ENCODE measurements at places on chromosomes 6 and 20.

DNA sequence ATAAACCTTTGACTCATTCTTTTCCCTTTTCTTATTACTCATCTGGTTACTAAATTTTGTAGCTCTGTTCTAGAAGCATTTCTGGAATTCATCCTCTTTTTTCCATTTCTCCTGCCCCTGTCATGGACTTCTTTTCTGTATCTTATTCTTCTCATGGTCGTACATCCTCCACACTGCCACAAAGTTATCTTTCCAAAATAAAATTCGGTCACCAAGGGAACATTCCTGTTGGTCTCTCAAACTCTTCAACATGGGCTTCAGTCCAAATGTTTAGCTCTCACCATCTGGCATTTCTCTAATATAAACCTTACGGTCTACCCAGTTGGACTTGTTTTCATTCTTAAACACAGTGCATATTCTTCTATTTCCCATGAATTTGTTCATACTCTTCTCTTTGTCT, 428.8 kb upstream of the ID4 start:
- no peak for DNase-seq

GRCh38 chr20:58102261-58102660, 126.2 kb downstream of the ANKRD60 start:
- no peak for DNase-seq

GRCh38 chr6:144597511-144597910, 312.4 kb downstream of the UTRN start:
- DNase-seq = no peak

GRCh38 chr6:24583463-24584381, 62.3 kb downstream of the KIAA0319 start:
- no peak for DNase-seq

- no peak for DNase-seq
These were observed 67.8 kb upstream of the ANKEF1 start for GRCh38 chr20:9966966-9967365.

DNA sequence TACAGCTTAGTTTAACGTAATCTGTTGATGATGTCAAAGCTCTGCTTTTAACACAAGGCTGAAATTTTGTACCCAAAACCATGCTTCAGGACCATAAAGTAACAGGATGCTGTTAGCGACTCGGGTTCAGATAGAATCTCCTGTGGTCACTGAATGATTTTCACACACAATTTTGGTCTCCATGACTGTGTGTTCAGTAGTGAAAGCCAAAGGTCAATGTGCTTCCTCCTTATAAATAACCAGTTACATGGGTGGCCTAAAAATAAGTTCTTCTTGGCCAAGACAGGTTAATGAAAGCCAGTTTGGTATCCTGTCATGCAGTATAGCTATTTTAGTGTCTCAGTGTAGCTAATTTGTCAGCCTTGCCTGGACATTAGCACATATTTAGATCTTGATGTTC, 19.1 kb upstream of the LOC128125822 start:
- DNase-seq = no peak

GRCh38 chr6:100996409-100996808, 115.3 kb upstream of the ASCC3 start:
- DNase-seq = no peak

DNA sequence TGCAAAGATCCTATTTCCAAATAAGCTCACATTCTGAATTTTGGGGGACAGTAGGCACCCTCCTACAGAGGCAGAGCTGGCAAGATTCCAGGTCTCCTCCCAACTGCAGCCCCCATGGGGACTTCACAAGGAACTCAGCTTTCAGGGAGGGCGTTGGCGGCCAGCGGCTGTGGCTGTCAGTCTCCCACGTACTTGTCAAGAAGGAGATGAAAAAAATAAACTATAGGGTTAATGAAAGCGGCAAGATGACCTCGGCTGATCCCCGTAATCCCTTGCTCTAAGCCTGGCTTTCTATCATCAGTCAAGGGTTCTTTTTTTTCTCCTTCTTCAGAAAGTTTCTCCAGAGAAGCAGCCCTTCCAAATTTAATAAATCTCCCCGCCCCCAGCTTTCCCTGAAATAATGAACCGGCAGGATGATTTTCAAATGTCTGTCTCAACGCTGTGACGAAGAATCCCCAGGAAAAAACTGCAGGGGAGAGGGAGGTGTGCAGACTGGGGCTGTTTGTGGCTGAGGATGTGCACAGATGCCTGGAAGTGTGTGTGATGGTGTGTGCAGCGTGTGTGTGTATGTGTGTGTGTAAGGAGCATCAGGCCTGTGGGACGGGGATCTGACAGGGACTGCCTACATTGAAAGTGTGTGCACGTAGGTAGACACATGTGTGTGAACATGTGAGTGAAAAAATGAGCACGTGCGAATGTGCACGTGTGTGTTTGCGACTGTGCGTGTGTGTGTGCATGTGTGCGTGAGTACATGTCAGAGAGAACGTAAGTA, 78.7 kb downstream of the SLC2A10 start:
- DNase-seq = peak; percentile 68

DNA sequence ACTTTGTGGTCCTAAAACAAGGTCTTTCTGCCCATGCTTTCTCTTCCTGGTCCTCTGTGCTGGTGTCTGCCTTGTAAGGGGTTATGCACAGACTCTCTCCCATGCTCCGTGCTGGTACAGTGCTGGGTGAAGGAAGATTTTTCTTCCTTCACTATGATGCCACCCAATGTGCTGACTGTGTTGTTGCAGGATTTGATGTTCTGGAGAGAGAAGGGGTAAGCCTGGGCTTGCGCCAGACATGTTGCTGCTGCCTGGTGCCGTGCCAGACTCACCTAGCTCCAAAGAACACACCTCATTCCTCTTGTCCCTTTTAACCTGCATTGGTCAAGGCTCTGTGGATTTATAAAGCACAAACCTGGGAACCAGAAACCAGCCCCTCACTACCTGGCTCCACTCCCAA, 28.4 kb upstream of the ARMH2 start:
- DNase-seq = no peak

DNA sequence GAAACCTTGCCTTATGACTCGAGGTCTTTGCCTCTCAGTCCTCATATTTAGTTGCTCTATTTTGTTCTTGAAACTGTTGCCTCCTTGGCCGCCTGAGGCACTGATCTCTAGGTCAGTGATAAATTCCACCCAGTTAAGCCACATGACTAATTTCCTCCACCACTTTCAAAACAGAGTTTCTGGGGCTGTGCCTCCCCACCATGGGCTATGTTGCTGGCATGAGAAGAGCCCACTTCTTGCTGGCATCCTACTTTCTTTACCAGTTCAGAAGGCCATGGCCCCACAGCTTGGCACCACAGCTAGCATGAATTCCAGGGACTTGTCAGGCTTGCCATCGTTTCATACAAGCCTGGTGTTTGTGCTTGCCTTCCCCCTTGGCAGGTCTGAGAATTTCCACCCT, 361.4 kb upstream of the JAG1 start:
- no peak for DNase-seq

GRCh38 chr20:49918446-49918845, 3.1 kb upstream of the SPATA2 start:
- DNase-seq = no peak

DNA sequence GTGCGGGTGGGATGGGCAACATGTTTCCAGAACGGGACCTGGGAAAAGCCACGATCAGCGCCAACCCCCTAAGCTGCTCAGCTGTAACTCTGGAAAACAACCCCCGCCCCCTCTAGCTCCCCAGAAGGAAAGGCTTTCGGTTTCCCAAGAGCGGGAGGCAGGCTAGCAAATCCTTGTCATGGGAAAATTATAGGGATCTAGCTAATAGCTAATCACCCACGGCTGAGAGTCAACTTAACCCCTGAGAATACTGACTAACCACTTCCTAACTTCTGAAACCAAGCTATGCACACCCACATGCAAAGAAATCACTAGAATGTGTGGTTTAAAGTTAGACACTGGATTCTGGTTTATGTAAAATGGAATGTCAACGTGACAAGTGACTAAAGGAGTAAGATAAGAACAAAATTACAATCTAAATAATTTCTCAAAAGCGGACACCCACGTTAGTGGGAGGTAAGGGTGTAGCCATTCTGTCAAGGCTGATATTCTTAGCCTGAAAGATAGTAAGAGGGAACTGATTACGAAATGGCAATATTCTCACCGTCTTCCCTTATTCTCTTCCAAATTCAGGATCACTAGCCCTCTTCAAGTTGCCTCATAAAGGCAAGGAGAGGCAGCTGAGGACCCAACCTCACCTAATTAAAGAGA, 20.1 kb downstream of the JAG1 start:
- no peak for DNase-seq

DNA sequence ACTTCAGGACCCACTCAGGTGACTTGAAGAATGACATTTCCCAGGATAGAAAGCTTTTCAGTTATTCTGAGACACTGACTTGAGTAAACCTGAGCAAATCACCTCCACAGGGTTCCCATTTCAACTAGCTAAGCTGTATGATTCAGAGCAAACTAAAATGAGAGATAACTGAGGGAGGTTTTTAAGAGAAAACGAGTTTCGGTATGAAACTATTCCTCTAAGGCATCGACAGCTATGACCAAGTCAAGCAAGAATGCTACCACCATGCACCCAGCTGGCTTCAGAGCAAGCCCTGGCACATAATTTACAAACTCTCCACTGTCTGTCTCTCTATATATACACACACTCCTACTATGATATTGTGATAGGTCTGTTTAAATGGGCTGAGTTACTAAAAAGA, 75.4 kb downstream of the PERP start:
- DNase-seq = no peak

DNA sequence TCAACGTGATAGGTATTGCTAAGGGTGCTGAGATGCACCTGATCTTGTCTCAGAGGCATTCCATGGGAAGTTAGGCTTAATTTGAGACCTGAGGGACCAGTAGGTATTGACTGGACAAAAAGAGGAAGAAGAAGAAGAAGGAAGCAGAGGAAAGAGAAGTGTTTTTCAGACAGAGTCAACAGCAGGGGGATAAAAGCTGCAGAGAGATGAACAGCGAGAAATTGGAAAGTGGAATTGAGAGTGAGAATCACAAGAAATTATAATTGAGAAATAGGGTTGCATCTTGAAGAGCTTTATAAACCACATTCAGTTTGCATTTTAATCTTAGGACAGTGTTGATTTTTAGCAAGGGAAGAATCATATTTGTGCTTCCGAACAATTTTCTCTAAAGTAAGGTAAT, 254.0 kb downstream of the CD83 start:
- DNase-seq = no peak

All from D721Med (cell line).